Esophagus muscularis mucosa (tissue), 4 donors: ENCODE measurements at places on chromosomes 12 and 14. TPM values are rescaled to one million over a fixed set of nuclear protein-coding genes. Genes with fewer than 3 reads are reported as not detected.

Gene SLC6A15
- 0.83 TPM for total RNA-seq

Gene RND1
- total RNA-seq, result 6.5 TPM

Gene CHGA
- 1.2 TPM for total RNA-seq

Gene ADCY4
- 22.8 TPM for total RNA-seq

DNA sequence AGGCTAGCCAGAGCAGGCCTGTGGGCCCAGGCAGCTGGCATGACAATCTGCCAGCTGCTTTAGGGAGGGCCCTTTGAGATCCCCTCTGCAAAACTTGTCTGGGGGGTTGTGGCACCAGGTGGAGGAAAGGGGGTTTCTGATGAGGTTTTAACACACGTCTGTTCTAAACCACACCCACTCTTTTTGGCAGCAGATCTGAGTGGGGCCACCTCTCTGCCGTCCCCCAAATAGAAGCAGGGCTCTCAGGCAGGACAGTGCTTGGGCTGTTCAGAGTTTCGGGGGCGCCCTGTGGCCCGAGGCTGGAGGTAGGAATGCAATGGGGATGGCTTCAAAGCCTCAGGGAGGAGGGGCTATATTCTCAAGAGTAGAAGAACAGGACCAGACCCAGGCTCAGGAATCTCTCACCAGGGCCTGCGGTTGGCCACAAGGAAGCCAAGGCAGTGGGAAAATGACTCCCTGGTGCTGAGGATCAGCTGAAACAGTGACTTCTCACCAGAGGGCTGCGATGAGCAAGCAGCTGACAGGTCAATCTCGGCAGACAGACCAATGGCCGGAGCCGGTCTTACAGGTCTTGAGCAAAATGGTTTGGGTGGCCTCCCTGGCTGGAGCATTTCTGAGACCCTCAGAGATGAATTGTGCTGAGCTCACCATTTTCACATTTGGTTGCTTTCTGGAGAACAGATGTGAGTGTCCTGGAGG lies 1.5 kb upstream of the KRT5 start:
- DNase-seq, result peak; percentile 89

DNA sequence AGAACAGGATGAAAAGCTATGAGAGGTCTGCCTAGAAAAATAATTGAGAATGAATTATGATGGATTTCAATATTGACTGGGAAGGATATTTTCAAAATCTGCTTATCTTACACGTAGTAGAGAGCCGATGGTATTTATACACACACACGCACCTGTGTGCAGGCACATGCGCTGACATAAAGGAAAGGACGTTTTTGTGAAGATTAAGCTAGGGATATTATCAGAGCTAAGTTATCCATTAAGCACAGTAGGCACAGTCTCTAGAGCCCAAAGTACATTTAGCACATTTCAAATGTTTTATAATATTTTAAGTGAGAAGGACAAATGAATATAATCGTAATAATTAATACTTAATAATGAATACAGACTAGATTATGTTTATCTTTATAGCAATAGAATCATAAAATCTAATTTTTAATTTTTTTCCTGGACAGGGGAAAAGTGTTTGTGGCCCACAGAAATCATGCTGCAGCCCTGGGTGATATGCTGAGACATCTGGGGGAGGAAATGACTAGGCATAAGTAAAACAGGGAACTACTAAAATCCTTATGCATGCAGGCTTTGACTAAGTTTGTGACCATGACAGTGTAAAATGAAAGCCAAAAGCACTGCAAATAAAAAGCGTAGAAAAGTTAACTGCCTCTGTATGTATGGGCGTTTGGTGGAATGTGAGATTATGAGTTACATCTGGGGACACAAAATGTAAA lies 146.1 kb downstream of the KITLG start:
- no peak for DNase-seq

GRCh38 chr12:44377443-44378187 lies 498.5 kb downstream of the NELL2 start:
- no peak for DNase-seq

- DNase-seq, result no peak
These were observed 28.7 kb upstream of the MDM2 start for GRCh38 chr12:68779280-68779679.

- no peak for DNase-seq
These were observed 354.4 kb downstream of the EGLN3 start for GRCh38 chr14:33596211-33597080.

- DNase-seq, result no peak
These were observed 74.6 kb downstream of the CHGA start for GRCh38 chr14:92997343-92998061.

DNA sequence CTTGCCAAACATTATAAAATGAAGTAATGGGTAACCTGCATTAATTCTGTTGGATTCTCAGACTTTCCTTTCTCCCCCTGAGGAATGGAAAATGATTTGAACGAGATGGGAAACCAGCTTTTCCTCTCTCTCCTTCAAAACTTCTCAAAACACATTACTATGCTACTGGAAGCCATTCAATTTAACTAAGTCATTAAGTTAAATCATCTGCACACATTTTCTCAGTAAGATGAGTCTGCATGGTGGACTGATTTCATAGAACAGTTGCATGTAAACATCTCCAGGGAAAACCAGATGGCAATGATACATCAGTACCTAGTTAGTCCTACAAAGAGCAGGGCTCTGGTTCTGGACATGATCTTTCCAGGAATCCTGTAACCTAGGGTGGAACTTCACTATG lies 59.9 kb downstream of the BMP4 start:
- no peak for DNase-seq

GRCh38 chr12:114993165-114993564 lies 309.2 kb upstream of the TBX3 start:
- DNase-seq, result no peak

DNA sequence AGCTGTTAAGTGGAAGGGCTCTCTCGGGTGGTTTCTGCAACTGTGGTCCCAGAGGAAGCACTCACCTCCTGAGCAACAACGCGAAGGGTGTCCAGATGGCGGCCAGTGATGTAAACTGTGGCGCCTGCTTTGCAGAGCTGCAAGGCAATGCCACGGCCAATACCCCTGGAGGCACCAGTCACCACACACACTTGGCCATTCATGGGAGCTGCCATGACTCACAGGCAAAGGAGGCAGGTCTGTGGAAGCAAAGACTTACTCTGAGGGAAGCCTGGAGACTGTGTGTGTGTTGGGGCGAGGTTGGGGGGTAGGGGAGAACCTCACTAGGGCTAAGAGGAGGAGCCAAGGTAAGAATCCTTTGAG lies 707 bp downstream of the DHRS1 start:
- no peak for DNase-seq
